ENCODE measurements at places on chromosomes 1 and 21. TPM values are rescaled to one million over a fixed set of nuclear protein-coding genes. Genes with fewer than 3 reads are reported as not detected.

DNA sequence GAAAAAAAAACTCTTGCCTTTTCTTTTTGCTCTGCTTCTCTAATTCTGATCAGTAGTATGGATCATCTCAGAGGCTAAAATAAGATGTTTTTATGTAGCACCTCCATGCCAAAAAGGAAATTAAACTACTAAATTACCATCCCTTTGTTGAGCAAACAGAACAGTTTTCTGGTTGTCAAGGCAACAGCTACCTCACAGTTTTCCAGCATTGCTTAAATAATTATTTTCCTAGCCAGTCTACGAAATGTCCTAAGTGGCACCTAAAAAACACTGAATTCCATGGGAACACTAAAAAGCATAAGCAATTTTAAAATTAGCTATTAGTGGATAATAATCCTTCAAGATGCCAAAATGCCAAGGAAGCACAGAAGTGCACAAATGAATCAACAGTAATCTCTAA lies 61.7 kb downstream of the ARID4B start:
- no peak for DNase-seq

DNA sequence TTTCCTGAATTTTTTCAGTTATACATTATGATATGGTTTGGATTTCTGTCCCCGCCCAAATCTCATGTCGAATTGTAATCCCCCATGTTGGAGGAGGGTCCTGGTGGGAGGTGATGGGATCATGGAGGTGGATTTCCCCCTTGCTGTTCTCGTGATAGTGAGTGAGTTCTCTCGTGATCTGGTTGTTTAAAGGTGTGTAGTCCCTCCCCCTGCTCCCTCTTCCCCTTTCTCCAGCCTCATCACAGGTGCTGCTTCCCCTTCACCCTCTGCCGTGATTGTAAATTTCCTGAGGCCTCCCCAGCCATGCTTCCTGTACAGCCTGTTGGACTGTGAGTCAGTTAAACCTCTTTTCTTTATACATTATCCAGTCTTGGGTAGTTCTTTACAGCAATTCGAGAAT lies 93.2 kb upstream of the HNRNPU start:
- DNase-seq = no peak

DNA sequence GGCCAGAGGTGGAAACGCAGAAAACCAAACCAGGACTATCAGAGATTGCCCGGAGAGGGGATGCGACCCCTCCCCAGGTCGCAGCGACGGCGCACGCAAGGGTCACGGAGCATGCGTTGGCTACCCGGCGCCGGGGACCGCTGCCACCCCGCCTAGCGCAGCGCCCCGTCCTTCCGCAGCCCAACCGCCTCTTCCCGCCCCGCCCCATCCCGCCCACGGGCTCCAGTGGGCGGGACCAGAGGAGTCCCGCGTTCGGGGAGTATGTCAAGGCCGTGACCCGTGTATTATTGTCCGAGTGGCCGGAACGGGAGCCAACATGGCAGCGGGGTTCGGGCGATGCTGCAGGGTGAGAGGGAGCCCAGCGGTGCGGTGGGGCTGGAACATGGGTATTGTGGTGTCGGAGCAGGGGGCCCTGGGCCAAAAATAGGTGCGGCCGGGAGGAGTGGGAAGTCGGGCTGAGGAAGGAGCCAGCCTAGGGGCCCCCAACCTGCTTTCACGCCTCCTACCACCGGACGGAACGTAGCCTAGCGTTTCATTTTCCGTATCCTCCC lies at the start of gene ACADM:
Gene ACADM, plus strand, starts transcription at position 238 of the 551 bp plus-strand sequence. Its CDS starts 79 bp downstream, at position 317.
- DNase-seq = peak; percentile 91

DNA sequence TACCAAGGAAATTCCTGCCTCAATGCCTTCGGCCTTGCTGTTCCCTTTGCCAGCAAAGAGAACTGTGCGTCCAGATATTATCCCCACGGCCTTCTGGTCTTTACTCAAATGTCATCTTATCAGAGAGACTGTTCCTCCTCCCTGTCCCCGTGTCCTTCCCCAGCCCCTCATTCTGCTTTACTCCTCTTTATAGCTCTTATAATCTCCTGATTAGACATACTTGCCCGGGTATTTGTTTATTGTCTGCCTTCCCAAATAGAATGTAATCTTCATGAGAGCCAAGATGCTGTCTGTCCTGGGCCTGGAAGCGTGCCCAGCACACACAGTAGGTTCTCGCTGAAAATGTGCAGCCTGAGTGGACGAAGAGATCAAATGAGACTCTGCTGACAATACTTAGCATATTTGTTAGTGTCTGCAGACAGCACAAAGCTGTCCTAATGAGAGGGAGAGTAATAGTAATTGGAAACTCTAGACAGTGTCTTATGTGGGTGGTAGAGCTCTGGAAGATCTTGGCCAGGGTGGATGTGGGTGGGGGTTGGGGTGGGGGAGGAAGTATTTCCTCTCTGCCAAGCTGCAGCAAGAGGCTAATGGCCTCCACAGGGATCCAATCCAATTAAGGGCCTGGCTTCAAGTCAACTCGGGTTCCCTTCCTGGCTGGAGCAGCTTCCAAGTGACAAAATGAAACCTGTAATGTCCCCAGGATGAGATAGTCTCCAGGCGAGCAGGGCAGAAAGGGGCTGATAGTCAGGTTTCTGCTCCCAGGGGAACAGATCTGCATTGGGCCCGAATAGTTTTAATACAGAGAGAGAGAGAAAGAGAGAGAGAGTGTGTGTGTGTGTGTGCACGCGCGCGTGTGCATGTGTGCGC lies 9.5 kb upstream of the CLIC4 start:
- no peak for DNase-seq

GRCh38 chr1:234065794-234066447 lies 161.4 kb downstream of the SLC35F3 start:
- DNase-seq = no peak

GRCh38 chr1:43590388-43590925 lies 59.5 kb upstream of the KDM4A start:
- no peak for DNase-seq

GRCh38 chr1:246724731-246725095 lies 504 bp downstream of the SCCPDH start:
- DNase-seq = no peak

The FCER1A gene
- total RNA-seq = 11.8 TPM

The NCAM2 gene
- 7.6 TPM for total RNA-seq

Measured in upper lobe of left lung (tissue), 6 donors.